ENCODE measurements at places on chromosomes 11 and 22.

DNA sequence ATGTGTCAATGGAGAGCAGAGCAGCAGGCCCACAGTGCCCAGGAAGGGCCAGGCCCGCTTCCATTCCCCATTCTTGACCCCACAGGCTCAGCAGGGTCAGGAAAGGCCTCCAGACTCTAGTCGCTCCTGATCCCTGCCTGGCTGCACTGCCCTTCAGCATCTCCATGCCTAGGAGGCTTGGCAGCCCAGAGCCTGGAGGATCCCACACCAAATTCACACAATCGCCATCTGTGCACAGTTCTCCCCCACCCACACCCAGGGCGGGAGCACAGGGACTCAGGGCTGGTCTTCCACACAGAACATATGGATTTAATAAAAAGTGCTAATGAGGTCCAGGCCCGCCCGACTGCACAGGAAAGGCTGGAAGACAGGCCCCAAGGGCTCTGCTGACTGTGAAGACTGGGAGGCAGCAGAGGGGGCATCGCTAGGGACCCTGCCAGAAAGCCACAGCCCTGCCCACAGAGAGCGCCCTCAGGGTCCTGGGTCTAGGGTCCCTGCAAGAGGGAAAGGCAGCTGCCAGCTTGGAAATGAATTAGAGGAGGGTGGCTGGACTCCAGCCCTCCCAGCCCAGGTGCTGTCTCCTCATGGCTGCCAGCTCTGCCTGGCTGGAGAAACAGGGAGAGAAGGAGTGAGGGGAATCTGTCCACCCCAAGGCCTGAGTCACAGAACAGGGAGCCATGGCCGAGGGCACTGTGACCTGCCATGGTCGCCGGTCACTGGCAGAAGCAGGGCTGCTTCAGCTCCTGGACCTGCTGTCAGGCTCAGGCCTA is 39.7 kb downstream of the DKK3 start:
- no peak for DNase-seq

DNA sequence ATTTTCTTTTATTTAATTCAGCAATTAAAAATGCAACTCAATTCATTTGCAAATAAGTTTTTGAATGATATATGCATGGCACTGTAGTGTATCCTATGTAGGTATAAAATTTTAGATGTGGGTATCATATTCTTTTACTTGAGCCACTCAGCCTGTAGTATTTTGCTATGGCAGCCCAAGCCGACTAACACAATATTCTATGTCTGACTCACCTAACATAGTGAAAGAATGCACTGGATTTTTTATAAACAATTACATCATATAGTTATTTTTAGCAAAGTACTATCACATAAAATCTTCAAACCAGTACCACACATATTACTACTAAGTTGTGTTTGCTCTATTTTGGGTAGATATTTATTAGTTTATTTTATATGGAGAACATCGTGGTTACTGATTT is 21.9 kb upstream of the GRIA4 start:
- no peak for DNase-seq

- no peak for DNase-seq
These were observed 15.9 kb downstream of the DKK3 start for GRCh38 chr11:11992257-11993212.

- DNase-seq: no peak
These were observed 624 bp downstream of the TMEM41B start for GRCh38 chr11:9313648-9314290.

GRCh38 chr11:68535098-68535497 is 74.5 kb downstream of the PPP6R3 start:
- DNase-seq: no peak

DNA sequence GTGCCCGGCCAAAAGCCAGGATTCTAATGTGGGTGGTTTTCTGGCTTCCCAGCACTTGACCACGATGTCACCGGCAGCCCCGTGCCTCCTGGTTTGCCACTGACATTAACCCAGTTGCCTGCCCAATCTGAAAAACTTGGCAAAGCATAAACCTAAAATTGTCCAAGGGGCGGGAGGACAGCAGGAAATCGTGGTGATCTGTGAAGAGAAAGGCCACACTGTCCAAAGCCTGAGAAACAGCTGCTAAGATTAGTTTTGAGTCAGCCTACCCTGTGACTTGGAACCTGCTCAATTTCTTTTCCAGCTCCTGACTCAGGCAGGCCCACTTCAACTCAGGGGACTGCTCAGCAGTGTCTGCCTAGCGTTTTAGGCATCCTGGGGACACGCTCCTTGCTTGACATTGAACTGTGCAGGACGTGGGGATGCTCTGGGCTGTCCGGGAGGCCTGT is 8.2 kb upstream of the F2 start:
- no peak for DNase-seq

DNA sequence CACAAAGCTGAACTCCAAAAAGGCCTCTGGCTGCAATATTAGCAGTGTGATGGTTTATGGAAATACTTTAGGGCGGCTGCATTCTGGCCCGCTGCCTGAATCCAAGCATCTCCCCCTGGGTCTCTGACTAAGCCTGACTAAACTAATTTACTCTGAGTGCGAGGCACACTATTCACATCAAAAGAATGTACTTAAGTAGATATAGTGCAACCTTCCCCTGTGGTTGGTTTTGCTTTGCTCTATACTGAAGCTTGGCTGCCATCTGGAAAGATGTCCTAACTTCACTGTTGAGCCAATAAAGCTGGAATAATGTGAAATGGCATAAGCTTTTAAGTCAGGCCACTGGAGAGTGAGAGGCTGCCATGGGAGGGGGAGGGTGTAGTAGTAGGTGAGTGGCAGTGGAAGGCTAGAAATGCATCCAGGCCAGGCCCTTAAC is 321.6 kb downstream of the AASDHPPT start:
- no peak for DNase-seq

DNA sequence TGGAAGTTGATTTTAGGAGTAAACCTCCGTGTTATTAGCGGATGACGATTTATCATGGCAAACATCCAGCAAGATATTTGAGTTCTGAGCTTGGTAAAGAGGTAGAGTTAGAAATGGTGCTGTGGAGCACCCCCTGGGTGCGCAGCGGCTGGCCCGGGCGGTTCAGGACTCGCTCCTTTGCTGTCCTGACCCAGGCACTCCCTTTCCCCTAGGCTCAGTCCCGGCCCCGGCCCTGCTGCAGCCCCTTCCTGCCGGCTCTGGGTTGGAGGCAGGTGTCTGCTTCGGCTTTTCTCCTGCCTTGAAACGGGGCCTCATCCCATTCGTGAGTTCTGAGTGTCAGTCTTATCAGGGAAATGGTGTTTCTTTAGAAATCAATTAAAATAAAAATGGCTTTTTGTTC is 33.4 kb downstream of the AP2A2 start:
- DNase-seq: no peak

- DNase-seq: no peak
These were observed 22.2 kb upstream of the CCDC34 start for GRCh38 chr11:27385245-27385644.

GRCh38 chr11:126039485-126040271 is 23.0 kb downstream of the CDON start:
- DNase-seq: no peak

- DNase-seq: no peak
These were observed 175.1 kb downstream of the SWAP70 start for GRCh38 chr11:9838961-9839360.

DNA sequence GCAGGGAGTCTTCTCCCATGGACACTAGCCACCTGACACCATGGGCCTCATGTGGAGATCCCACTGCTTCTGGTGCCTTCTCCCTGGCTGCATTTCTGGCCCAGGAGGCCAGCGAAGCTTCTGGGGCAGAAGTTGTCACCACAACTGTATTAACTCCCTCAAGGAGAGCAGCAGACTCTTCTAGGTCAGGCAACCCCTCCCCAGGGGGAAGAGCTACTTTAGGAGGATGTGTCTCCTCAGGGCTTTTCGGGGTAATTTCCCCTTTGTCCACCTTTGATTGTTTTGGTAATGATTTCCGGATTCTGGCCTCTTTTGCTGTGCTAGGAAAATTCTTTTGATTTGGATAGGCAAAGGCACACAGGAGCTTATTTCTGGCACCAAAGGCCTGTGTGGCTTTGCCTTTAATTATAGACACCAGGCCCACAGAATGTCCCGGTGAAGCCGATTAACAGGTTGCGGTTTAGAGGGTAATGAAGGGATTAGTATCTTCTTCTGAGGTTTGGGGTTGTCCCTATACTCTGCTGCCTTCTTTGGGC is 8.9 kb upstream of the UCP2 start:
- no peak for DNase-seq

DNA sequence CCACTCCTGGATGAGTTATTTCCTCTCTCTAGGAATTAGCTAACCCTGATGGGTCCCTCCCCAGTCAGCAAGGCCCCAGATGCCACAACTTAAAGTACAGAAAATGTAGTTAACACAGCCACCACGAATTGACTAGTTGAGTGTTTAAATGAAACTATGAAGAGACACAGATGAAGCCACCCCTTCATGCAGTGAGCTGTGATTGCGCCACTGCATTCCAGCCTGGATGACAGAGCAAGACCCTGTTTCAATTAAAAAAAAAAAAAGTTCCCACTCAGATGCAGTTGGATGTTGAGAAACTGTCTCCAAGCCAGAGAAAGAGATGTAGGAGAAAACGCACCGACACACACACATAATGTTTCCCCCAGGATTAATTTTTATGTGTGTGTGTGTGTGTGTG is 53.3 kb downstream of the SCN3B start:
- no peak for DNase-seq

- no peak for DNase-seq
These were observed 1.2 kb downstream of the ROM1 start for GRCh38 chr11:62614275-62614674.

GRCh38 chr11:73866586-73866996 is 10.1 kb downstream of the COA4 start:
- peak; percentile 5 for DNase-seq

- DNase-seq: no peak
These were observed 405.2 kb downstream of the INSC start for GRCh38 chr11:15519911-15520310.

DNA sequence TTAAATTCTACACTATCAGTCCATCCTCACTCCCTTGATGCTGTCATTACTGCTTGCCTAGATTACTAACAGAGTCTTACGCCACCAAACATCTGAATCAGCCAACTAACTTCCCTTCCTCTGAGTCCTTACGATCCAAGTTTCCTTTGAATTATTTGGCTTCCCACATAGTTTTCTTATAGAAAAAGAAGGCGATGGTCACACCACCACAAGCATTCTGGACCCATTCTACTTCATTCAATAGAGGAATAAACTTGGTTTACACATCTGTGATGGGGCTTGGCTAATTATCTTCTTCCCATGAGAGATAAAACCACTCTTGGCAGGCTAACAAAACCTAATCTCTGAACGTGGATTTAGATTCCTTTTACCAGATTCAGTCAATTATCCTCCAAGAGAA is 35.0 kb downstream of the INTS4 start:
- DNase-seq: peak; percentile 18

DNA sequence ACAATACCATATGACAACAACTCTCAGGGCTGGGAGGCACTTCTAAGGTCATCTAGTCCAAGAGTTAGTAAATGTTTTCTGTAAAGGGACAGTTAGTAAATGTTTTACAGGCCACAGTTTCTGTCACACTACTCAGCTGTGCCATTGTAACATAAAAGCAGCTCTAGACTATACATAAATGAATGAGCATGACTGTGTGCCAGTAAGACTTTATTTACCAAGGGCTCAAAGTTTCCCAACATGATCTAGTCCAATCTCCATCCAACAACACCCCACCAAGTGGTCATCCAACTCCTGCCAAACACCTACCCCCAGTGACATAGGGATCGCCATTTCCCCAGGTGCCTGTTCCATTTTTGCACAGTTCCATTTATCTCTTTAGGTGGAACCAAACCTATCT is 12.1 kb downstream of the SERGEF start:
- no peak for DNase-seq

DNA sequence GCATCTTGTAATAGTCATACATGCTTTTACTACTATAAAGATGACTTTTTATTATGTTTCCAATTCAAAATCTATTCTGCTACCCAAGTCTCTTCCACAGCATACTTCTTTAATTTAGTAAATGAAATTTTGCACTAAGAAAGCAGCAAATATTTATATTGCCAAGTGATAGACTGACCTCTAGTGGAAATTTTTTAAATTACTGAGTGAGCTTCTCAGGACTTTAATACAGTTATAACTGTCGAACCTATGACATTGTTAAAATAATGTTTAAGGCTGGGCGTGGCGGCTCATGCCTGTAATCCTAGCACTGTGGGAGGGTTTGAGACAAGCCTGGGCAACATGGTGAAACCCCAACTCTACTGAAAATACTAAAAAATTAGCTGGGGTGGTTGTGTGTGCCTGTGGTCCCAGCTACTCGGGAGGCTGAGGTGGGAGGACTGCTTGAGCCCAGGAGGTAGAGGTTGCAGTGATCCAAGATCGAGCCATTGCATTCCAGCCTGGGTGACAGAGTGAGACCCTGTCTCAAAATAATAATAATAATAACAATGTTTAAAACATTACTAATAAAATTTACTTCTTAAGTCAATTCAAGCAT is 27.3 kb downstream of the STK33 start:
- peak; percentile 82 for DNase-seq

DNA sequence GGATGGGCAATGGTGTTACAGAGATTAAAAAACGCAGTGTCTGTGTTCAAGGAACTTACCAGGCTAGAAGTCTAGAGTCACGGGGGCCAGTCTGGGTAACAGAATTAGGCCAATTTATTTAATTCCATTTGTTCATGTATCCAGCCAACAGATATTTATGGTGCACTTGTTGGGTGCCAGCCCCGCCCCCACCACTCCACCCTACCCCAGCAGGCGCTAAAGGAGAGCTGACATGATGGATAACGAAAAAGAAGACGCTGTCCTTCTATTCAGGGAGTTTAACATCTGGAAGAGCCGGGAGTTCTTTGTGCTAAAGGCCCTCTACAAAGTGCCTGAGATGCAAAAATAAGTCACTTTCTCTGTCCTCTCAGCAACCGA is 1.1 kb upstream of the BMAL1 start:
- DNase-seq: no peak

- DNase-seq: no peak
These were observed 113.7 kb downstream of the INSC start for GRCh38 chr11:15228331-15228849.

- DNase-seq: no peak
These were observed 8.0 kb upstream of the PSMC3 start for GRCh38 chr11:47434011-47434786.

GRCh38 chr11:120039039-120039438 is 98.9 kb downstream of the TRIM29 start:
- DNase-seq: no peak

- DNase-seq: peak; percentile 58
These were observed 44.0 kb downstream of the MRTFA start for GRCh38 chr22:40592352-40593113.

DNA sequence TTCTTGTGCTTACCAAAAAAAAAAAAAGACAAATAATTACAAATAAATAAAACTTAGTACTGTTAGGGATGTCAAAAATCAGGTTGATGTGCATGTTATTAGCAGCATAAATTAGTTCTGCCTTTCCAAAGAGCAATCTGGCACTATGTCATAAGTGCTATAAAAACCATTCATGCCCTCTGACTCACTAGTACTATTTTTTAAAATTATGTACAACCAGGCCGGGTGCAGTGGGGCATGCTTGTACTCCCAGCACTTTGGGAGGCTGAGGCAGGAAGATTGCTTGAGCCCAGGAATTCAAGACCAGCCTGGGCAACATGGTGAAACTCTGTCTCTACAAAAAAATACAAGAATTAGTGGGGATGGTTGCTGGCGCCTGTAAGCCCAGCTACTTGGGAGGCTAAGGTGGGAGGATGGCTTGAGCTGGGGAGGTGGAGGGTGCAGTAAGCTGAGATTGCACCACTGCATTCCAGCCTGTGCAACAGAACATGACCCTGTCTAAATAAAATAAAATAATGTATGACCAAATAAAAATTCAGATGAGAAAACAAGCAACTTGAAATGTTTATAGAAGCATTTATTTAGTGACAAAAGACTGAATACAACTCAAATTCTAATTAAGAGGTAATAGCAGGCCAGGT is 25.3 kb downstream of the UEVLD start:
- no peak for DNase-seq

All from suppressor macrophage treated with lipopolysaccharide for 4 hours (primary cell).